ENCODE measurements at places on chromosomes 11 and 22.
A peak's percentile ranks its signal among the peaks of the same experiment; 100 is the strongest.

GRCh38 chr11:44989831-44990566 lies 39.3 kb upstream of the TP53I11 start:
- DNase-seq: peak; percentile 36

DNA sequence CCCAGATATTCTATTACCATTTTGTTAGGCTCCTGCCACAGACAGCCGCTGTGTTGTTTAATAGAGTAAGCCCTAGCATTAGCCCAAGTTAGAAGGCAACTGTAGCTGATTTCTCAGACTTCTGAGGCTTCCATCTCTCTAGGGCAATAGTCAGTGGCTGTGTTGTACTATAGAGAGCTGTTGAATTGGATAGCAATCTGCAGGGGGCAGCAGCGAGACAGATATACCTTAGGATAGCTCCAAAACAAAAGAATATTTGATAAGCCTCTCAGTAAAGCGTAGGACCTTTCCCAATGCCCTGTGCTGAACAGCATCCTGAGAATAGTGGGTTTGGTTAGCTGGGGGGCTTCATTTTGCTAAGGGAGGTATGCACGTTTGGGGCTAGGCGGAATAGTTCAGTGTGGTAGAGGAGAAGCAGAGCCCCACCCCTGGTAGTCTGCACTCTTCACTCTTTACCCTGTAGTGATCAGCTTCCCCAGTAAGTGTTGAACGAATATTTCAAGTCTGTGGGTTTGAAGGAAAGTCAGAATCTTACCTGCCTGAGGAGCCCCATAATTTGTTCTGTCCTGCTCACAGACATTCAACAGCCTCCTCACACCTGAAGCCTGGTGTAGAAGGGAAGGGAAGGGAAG lies 515.1 kb downstream of the INSC start:
- no peak for DNase-seq

DNA sequence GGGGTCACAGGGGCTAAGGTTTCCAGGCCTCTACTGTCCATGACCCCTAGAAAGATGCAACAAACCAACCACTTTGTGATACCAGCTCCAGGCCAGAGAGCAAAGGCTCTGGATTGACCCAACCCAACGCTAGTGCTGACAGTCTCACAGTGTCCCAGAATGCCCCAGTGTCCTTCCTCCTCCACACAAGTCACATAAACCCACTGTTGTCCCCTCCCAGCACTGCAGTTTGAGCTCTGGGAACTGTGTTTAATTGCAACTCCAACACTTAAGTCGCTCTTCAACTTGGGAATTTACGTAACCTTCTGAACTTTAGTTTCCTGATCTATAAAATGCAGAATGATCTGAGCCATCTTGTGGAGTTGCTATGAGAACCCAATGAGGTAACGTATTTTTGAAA lies 47.5 kb downstream of the PC start:
- no peak for DNase-seq

DNA sequence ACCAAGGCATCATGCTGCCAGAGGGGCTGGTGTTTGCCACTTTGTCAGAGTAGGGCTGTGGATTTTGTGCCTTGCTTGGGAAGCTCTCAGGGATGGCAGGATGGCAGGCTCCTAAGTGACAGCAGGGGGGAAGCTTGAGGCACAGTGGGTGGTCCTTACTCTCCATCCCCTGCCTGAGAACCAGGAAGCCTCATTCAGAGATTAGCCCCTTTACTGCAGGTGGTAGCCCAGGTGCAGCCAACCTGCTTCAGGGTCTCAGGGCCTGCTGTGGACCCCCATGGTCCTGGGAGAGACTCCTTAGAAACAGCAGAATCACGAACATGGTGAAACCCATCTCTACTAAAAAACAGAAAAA lies 8.9 kb upstream of the ST3GAL4 start:
- DNase-seq: no peak

- DNase-seq: no peak
These were observed 94.3 kb upstream of the BMAL1 start for GRCh38 chr11:13183094-13183825.

DNA sequence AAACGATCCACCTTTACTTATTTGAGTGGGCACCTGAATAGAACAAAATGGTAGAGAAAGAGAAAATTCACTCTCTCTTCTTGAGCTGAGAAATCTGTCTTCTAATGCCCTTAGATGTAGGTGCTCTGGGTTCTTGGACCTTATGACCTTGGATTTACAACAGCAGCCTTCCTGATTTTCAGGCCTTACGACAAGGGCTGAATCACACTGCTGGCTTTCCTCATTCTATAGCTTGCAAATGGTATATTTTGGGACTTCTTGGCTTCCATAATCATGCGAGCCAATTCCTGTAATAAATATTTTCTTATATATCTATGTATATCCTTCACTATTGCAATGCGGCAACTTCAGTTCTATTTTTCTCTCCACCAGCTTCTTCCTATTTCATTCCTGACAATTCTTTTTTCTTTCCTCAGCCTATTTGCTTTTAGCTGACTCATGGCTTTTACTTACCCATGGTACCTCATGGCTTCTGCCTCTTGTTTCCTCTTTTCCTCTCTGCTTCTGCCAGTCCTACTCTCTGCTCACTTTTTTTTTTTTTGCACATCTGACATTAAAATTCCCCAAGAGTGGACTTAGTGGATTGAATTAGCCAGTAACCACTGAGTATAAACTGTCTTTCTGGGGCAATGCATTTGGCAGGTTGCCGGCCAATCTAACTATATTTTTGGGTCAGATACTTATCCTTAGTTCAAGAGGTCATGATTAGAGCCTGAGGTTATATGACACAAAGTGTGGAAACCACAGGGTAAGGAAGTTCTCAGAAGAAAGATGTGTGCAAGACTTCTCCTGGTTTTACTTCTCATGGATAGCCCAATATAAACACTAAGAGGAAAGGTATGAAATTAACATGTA lies 359.5 kb downstream of the TMEM135 start:
- DNase-seq: peak; percentile 10

DNA sequence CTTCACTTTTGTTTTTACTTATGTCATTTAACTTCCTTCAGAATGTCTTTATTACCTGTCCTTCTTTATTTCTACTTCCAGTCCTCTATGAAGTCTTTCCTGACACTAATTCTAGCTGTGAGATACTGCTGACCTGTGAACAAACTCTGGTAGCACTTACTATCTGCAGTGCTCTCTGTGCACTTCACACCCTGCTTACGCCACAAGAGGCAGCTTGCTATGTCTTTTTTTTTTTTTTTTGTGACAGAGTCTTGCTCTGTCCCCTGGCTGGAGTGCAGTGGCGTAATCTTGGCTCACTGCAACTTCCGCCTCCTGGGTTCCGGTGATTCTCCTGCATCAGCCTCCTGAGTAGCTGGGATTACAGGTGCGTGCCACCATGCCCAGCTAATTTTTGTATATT lies 10.7 kb downstream of the STIM1 start:
- no peak for DNase-seq

- no peak for DNase-seq
These were observed 131.5 kb downstream of the SPATA19 start for GRCh38 chr11:133713844-133714243.

- DNase-seq: peak; percentile 70
These were observed 1.4 kb downstream of the CTTN start for GRCh38 chr11:70399681-70400112.

DNA sequence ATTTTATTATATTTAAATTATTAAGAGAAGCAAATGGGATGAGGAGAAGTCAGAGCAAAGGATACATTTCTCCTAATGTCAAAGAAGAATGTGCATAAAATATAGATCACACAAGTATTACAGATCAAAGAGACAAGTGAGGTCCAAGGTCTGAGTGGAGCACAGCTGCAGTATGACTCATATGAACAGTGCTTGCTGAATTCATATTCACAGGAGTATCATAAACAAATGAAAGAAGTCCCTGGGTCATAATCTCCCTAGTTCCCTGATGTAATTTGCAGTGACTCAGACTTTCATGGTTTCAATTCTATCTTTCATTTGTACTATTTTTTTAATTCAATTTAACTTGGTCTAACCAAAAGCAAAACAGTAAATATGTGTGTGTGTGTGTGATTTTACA lies 499.0 kb upstream of the CCDC179 start:
- peak; percentile 87 for DNase-seq

- DNase-seq: no peak
These were observed 5.7 kb upstream of the CDC42EP2 start for GRCh38 chr11:65309006-65309405.

DNA sequence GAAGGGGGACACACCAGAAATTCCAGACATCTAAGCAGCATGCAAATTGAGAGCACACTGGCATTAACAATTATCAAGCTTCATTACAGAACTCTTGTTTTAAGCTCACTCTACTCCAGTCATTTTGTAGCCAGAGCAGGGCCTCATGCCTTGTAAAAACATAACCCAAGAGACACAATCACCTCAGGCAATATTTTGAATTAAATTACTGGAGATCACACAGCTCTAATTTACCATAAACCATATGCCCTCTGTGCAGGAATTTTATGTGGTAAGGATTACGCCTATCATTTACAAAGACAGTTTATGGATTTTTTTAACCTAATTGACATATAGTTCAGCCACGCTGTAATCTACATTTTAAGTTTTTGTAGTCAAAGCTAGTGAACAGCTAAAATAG lies 414.1 kb upstream of the DDI1 start:
- DNase-seq: no peak

- DNase-seq: no peak
These were observed 236.7 kb downstream of the TTC28 start for GRCh38 chr22:28442711-28443525.

DNA sequence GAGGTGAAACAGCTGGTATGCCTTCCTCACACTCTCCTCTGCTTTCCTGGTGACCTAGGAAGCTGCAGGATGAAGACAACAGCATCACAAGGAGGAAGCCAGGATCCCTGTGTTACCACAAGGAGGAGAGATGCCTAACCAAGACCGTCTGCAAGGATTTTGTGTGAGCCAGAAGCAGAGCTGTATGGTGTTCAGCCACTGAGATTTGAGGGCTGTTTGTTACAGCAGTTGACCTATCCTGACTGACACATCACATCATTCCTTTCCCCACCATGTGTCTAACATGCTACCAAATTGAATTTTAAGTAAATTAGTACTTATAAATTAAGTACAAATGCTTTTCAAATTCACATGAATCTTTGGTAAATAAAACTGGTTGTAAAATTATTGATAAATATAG lies 8.9 kb upstream of the CHKA start:
- DNase-seq: no peak

DNA sequence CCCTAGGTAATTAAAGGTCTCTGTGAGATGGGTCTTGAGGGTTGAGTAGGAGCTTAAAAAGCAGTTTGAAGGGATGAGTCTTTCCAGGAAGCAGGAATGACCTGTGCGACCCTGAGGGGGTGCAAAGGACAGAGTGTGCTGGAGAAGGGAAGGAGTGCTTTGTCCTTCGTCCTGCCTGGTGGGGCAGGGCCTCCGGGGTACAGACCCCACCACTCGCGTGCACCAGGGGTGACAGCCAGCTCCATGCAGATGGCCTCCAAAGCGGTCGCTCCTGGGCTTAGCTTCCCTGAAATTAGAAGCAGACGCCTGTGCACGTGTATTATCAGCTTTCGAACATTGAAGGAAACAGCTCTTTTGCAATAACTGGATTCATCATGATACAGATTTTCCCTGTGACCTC lies 959.8 kb downstream of the BRD1 start:
- DNase-seq: no peak

DNA sequence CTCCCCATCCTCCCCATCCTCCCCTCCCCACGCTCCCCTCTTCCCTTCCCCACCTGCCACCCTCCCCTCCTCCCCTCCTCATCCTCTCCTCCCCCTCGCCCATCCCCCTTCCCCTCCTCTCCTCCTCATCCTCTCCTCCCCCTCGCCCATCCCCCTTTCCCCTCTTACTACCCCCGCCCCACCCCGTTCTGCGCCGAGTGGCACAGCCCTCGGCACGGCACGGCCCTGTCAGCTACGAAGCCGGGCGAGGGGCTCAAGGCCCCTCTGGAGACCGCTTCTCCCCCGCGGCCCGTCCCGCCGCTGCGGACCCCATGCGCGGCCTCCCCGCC lies 449.9 kb downstream of the OPCML start:
- DNase-seq: no peak

GRCh38 chr22:37077802-37078448 lies 26.4 kb downstream of the KCTD17 start:
- no peak for DNase-seq

GRCh38 chr11:7645206-7645605 lies 28.1 kb downstream of the CYB5R2 start:
- no peak for DNase-seq

Data from epithelial cell of prostate (primary cell).